ENCODE measurements at places on chromosomes 12 and 14. TPM values are rescaled to one million over a fixed set of nuclear protein-coding genes. Genes with fewer than 3 reads are reported as not detected.
A peak's percentile ranks its signal among the peaks of the same experiment; 100 is the strongest.

DNA sequence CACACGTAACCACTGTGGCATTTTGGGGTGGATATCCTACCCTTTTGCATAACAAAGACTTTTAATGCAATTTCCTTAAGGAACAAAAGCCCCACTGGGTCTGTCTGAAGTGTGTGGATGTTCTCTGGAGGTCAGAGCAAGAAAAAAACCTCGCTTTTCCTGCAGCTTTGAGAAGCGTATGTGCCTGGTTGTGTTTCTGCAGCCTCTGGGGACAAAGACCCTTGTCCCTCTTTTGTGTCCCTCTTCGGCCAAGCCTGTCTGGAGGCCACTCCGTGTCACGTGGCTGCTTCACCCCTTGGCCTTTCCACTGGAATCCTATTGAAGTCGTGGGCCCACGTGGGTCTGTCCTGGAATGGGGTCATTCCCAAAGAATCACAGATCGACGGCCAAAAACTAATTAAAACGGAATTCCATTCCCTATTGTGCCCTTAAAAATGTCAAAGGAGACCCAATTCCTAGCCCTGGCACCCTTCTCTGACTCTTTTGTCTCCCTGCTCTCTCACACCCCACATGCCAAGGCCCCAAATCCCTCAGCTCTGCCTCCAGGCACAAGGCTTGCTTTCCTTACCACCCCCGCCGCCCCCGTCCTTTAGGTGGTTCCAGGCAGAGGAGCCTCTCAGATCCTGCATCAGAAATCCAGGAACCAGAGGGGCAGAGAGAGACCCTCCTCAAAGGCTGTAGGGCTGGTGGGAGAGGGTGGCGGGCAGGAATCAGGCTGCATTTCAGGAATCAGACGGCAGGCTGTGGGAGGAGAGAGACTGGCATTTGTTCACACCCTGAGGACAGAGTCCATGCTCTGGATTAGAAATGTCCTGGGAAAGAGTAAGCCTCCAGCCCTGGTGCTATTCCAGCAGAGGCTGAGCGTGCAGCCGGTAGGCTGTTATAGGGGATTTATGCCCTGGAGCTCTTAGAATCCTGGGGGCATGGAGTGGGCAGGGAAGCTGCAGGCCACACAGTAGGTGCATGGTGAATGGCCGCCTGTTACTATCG is 12.6 kb upstream of the CYP46A1 start:
- DNase-seq, result peak; percentile 94

DNA sequence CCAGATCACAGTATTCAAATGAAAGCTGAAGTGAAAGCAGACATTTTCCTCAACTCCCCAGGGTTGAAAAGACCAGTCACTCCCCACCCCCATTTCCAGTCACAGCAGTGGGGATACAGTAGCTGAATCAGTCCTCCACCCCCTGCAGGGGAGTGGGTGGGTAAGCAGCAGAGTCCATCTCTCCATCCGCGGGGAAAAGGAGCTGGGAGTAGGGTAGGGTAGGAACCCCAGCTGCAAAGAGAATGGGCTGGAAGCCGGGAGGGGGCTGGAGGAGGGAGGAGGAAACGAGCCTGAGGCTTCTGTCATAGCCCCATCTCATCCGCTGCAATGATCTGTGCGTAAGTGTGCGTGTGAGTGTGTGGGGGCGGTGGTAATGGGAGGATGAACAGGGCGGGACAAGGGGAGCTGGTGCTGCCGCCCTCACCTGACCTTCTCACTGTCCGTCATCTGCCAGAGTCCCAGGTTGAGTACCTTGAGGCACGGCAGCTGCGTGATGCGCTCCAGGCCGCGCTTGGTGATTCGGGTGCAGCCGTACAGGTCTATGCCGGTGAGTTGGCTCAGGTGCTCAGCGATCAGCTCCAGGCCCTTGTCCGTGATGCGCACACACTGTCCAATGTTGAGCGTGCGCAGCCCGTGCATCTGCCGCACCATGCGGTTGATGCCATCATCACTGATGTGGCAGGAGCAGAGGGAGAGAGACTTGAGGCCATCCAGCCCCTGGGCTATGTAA is 1.8 kb downstream of the FBXL14 start:
- DNase-seq, result peak; percentile 80

The SLCO1A2 gene
- 23.9 TPM for total RNA-seq

The TUBA1A gene
- 1,211 TPM for total RNA-seq

The CCND2 gene
- 103 TPM for total RNA-seq
